ENCODE measurements at places on chromosomes 7 and 10.

GRCh38 chr10:89115876-89116627 lies 91.1 kb downstream of the CH25H start:
- peak; percentile 47 for DNase-seq

- DNase-seq = no peak
These were observed 21.0 kb downstream of the SVIL start for GRCh38 chr10:29613791-29614190.

DNA sequence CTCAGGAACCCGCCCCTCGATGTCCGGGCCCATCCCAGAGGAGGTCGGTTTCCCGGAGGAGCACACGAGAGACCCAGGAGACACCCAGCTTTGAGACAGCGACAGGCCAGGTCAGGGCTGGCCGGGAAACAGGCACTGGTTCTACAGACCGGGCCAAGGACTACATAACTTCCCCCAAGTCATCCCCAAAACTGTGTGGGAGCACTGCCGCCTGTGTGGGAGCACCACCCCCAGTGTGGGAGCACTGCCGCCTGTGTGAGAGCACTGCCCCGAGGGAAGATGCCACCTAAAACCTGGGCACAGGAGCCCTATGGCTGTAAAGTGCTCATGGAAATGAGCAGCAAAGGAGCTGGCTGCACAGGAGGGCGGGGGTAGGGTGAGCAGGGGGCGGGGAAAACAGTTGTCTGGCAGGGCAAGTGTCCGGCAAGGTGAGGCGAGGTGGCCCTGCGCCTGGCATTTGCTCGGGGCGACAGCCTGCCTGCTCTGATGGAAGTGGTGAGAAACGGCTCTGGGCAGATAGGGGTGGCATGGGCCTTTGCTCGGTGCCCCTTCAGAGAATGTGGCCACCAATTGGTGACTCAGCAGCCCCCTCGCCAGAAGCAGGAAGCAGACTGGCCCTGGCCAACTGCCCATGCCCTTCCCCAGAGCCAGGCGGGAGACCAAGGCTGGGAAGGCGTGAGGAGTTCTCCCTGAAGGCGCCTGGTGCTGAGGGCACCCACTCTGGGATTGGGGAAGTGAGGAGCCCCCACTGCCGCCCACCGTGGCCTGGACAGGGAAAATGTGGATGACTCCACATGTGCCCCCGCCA lies 26.2 kb downstream of the PAPOLB start:
- no peak for DNase-seq

- no peak for DNase-seq
These were observed 83.1 kb downstream of the FAS start for GRCh38 chr10:89073719-89074118.

- no peak for DNase-seq
These were observed 86.4 kb downstream of the FAM53B start for GRCh38 chr10:124657806-124658205.

DNA sequence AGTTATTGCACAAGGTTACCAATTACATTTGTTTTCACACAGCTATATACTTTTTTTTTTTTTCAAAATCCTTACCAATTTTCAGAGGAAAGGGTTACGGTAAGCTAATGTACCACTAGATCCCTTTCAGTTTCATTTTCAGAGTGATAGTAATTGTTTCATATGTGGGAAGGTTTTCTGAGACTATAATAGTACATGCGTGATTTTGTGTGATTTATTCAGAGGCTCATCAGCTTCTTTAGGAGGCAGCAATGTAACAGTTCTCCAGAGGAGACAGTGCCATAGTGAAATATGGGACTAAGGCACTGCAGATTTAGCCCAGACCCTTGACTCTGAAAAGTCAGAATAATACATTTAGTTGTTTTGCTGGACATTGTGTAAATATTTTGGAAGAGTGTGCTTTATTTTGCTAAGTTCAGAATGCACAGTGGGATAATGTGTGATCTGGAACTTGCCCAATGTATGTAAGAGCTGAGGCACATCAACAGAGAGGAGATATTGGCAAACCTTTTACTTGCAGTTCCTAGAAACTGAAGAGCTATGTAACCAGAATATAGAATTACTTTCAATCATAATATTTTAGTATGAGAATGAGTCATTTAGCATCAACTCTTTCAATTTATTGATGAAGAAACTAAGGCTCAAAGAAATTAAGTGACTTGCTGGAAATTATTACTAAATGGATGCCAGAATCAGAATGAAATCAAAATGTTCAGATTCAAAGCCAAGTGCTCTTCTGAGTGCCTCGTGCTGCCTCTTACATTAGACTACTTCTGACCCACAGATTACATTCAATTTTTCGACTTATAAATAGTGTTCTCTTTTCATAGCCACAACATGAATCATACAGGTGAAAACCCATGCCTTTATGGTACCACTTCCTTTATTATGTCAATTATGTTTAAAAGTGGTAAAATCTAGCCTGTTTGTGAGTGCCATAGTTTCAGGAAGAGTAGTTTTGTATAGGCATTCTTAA lies 207.7 kb upstream of the TEX47 start:
- DNase-seq = peak; percentile 85

GRCh38 chr7:28183627-28184026 lies 3.0 kb upstream of the JAZF1 start:
- DNase-seq = peak; percentile 2

- no peak for DNase-seq
These were observed 5.6 kb downstream of the LUC7L2 start for GRCh38 chr7:139365336-139365735.

DNA sequence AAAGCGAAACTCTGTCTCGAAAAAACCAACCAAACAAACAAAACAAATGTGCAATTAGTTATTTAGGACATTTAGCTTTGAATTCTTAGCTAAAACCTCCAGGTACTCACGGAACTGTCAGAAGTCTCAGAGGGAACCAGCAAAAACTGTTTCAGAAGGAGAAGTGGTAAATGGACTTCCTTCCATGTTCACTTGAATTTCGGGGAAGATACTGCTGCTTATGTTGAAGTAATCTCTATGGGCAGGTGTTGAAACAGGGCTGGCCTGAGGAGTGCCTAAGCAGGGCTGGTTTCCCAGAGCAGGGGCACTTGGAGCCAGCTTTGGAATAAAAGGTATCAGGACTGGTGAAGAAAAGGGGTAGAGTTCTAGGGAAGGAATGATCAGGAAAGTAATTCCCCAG lies 2.4 kb upstream of the EXOC6 start:
- peak; percentile 29 for DNase-seq

DNA sequence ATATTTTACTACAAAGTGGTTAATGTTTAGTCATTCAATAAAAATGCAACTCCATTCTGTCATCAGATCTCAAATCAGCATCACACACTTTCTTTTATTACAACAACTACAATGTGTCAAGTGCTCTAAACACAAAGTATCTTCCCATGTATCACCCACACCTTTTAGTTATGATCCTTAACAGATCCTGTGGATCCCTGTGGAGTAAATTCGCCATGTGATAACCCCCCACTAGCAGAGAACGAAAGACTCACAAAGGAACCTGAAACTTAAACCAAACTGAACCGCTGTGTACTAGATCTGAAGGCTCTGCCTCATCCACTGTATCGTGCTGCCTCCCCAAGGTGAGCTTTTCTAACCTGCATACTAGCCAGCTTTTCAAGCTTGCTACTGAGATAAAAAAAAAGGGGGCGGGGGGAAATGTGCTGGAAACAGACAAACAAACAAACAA lies 1.7 kb downstream of the DPY19L1 start:
- peak; percentile 23 for DNase-seq

DNA sequence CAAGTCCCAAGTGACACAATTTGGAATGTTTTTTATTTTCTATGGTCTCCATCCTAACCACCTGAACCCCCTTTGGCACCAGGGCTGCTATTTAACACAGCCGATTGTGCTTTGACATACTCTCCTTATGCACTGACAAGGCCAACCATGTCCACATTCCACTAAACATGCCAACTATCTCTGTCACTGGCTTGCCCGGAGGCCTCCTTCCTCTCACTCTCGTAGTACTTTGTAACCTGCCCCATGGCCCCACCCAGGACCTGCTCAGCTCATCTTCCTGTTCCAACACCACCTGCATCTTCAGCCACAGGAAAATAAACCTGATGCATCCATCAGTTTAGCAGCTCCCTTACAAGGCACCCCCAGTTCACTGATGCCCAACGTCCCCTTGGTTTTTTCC lies 63.1 kb downstream of the GPAM start:
- no peak for DNase-seq

GRCh38 chr7:79529881-79530235 lies 76.4 kb upstream of the MAGI2 start:
- no peak for DNase-seq

Data from OCI-M1 (cell line).